Upper lobe of left lung (tissue), 6 donors: ENCODE measurements at places on chromosomes 6 and 20. TPM values are rescaled to one million over a fixed set of nuclear protein-coding genes. Genes with fewer than 3 reads are reported as not detected.

- H3K36me3 ChIP-seq: no peaks in the 10 kb centered on the region
- H3K4me3 ChIP-seq: no peak overlapping the region
- H3K4me1 ChIP-seq: no peaks in the 10 kb centered on the region
Observed at GRCh38 chr20:58028123-58028522, 200.3 kb downstream of the ANKRD60 start.

GRCh38 chr20:36532388-36532787 is 8.9 kb upstream of the MYL9 start:
- H3K36me3 ChIP-seq: peaks cover 8% of the 10 kb centered on the region
- H3K4me1 ChIP-seq: no peaks in the 10 kb centered on the region
- no peak overlapping the region for H3K27ac ChIP-seq
- no peaks in the 10 kb centered on the region for H3K27me3 ChIP-seq
- no peak overlapping the region for H3K4me3 ChIP-seq
- DNase-seq: no peak

Gene SLC2A10
- total RNA-seq: 17.1 TPM

Gene TMEM200A
- 2.9 TPM for total RNA-seq

GRCh38 chr20:18839507-18840247 is 26.1 kb downstream of the SCP2D1 start:
- H3K36me3 ChIP-seq: no peaks in the 10 kb centered on the region
- no peaks in the 10 kb centered on the region for H3K4me1 ChIP-seq
- no peak for DNase-seq
- H3K27ac ChIP-seq: no peak overlapping the region
- H3K4me3 ChIP-seq: no peak overlapping the region
- H3K27me3 ChIP-seq: no peaks in the 10 kb centered on the region

DNA sequence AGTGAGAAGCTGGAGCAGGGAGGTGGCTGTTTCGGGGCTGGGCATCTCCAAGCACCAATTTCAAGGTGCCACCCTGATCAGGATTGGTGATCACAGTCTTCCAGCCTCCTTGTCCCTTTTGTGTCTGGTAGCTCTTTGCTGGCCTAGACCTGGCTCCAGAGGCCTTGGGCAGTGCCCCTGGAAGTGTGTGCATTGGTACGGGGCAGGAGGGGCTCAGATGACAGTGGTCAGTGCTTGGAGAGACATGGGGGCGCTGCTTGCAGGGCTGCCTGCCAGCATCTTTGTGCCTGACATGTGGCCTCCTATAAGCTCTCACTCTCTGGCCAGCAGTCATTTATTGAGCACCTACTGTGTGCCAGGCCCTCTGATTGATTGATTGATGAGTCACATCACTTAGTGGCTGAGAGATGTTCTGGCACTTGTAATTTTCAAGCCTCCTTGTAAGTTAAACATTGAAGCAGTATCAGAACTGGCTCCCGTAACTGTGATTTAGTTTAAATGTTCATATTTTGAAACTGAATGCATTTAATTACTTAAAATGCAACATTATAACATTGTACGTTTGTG is 61.7 kb downstream of the BCAS4 start:
- no peaks in the 10 kb centered on the region for H3K27me3 ChIP-seq
- no peaks in the 10 kb centered on the region for H3K36me3 ChIP-seq
- no peak overlapping the region for H3K27ac ChIP-seq
- no peak for DNase-seq
- H3K4me1 ChIP-seq: no peaks in the 10 kb centered on the region

GRCh38 chr6:68779366-68779765 is 144.3 kb downstream of the ADGRB3 start:
- H3K27me3 ChIP-seq: no peaks in the 10 kb centered on the region
- H3K27ac ChIP-seq: no peak overlapping the region
- H3K4me3 ChIP-seq: no peak overlapping the region
- H3K4me1 ChIP-seq: no peaks in the 10 kb centered on the region
- no peak for DNase-seq

DNA sequence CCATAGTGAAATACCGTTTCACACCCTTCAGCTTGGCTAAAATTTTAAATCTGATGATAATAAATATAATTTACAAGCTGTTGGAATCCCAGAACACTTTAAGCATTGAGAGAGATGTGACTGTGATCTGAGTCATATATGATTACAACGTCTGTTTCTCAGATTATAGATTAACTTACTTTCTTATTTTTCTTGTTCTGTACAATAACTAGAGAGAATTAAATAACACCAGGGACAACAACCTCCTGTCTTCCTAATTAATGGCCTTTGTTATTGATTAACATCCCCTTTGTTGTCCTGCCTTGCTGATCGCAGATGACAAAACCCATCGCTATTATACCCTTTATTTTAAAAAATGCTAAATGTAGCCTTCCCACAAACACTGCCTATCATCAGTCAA is 87.8 kb upstream of the EZR start:
- no peaks in the 10 kb centered on the region for H3K36me3 ChIP-seq
- H3K27me3 ChIP-seq: no peaks in the 10 kb centered on the region
- H3K4me3 ChIP-seq: no peak overlapping the region
- H3K27ac ChIP-seq: no peak overlapping the region
- H3K4me1 ChIP-seq: peaks cover 14% of the 10 kb centered on the region
- no peak for DNase-seq

- H3K4me1 ChIP-seq: no peaks in the 10 kb centered on the region
- no peaks in the 10 kb centered on the region for H3K36me3 ChIP-seq
- H3K4me3 ChIP-seq: no peak overlapping the region
Observed at GRCh38 chr6:154458565-154459470, 51.7 kb downstream of the CNKSR3 start.
